ENCODE measurements at places on chromosomes 11 and 22.

- H3K4me3 ChIP-seq, result no peak overlapping the region
- H3K36me3 ChIP-seq, result no peaks in the 10 kb centered on the region
- no peaks in the 10 kb centered on the region for H3K27me3 ChIP-seq
Measured at GRCh38 chr11:34793666-34794065, 122.5 kb downstream of the APIP start.

DNA sequence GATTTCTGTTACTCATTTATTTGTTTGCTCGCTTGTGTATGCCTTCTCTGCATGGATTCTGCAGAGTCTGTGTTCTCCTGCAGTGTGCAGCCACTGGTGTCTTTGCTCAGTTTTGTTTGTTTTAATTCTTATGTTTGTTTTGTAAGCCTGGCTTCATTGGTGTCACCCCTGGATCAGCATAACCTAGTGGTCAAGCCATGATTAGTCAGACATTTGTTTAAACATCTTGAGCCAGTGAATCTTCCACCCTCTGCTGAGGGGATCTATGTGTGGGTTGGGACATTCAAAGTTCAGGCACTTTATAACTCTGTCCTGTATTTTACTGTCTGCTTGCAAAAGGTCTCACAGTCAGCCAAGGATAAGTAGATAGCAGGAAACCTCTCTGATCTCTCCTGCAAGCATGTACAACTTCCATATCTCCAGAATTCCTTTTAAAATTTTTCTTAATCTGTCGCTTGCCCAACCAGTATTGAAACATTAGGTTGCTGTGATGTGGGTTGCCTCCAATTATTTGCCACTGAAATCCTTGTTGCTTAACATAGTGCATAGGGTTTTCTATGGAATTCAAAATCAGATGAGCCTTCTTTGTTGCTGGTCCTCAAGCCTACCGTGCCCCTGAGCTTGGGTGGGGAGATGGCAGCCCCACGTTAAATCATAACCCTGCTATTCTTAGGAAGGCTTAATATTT, 86.8 kb downstream of the KCNQ1OT1 start:
- no peak for DNase-seq
- no peaks in the 10 kb centered on the region for H3K27me3 ChIP-seq

DNA sequence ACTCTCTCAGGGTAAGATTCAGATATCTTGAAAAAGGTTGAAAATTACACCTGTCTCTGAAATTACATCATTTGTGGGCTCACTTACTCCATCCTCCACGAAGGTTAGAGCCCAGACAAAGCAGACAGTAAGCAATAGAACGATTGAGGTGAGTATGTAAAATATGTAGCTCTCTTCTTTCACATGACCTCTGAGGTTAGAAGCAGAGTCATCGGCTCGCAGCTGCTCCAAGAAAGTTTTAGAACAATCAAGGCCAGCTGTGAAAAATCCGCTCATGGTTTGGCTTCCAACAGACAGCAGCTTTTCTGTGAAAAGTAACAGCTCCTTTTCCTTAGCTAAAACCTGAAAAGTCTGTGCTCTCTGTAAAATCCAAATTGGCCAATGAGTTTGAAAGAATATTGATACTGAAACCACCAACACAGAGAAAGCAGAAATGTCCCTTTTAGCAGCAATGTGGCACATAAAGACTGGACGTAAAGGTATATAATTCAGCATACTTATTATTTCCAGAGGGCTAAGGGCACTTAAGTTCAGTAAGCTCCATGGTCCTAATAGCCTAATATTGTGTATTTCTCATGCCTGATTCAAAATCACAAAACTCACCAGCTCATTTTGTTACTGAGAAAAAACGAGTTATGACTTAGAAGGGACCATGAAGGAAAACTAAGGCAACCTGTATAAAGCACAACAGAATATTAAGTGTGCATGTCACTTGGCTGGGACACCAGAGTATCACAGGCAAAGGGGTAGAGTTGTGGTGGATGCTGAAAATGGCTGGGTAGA, 78.2 kb downstream of the FAM76B start:
- no peak for DNase-seq
- peaks cover 9% of the 10 kb centered on the region for H3K4me1 ChIP-seq
- H3K4me3 ChIP-seq, result no peak overlapping the region
- H3K36me3 ChIP-seq, result no peaks in the 10 kb centered on the region

GRCh38 chr22:50606165-50606945, 5.8 kb downstream of the MAPK8IP2 start:
- peaks cover 94% of the 10 kb centered on the region for H3K27me3 ChIP-seq
- no peaks in the 10 kb centered on the region for H3K4me1 ChIP-seq
- no peak for DNase-seq
- no peak overlapping the region for H3K27ac ChIP-seq
- no peaks in the 10 kb centered on the region for H3K36me3 ChIP-seq
- no peak overlapping the region for H3K4me3 ChIP-seq

GRCh38 chr11:119865661-119866156, 136.7 kb upstream of the NECTIN1 start:
- H3K27ac ChIP-seq, result no peak overlapping the region
- DNase-seq, result no peak
- H3K4me3 ChIP-seq, result no peak overlapping the region
- no peaks in the 10 kb centered on the region for H3K4me1 ChIP-seq
- H3K36me3 ChIP-seq, result no peaks in the 10 kb centered on the region

GRCh38 chr22:39457198-39457555, 365 bp downstream of the MGAT3 start:
- DNase-seq, result no peak
- peak overlapping the region; percentile 28 for H3K4me3 ChIP-seq
- peaks cover 9% of the 10 kb centered on the region for H3K4me1 ChIP-seq
- peaks cover 56% of the 10 kb centered on the region for H3K27me3 ChIP-seq
- no peaks in the 10 kb centered on the region for H3K36me3 ChIP-seq

GRCh38 chr11:66956689-66957290, 1.4 kb downstream of the PC start:
- H3K4me3 ChIP-seq, result no peak overlapping the region
- H3K27ac ChIP-seq, result peak overlapping the region; percentile 81
- no peaks in the 10 kb centered on the region for H3K36me3 ChIP-seq
- peaks cover 17% of the 10 kb centered on the region for H3K4me1 ChIP-seq
- no peaks in the 10 kb centered on the region for H3K27me3 ChIP-seq

GRCh38 chr11:36426226-36426848, 83.7 kb downstream of the TRAF6 start:
- no peaks in the 10 kb centered on the region for H3K36me3 ChIP-seq
- H3K4me1 ChIP-seq, result no peaks in the 10 kb centered on the region
- no peaks in the 10 kb centered on the region for H3K27me3 ChIP-seq
- no peak for DNase-seq

- no peaks in the 10 kb centered on the region for H3K4me1 ChIP-seq
- no peaks in the 10 kb centered on the region for H3K27me3 ChIP-seq
- DNase-seq, result no peak
- peaks cover 86% of the 10 kb centered on the region for H3K36me3 ChIP-seq
- no peak overlapping the region for H3K4me3 ChIP-seq
Measured at GRCh38 chr22:35328472-35328885, 28.8 kb downstream of the TOM1 start.

DNA sequence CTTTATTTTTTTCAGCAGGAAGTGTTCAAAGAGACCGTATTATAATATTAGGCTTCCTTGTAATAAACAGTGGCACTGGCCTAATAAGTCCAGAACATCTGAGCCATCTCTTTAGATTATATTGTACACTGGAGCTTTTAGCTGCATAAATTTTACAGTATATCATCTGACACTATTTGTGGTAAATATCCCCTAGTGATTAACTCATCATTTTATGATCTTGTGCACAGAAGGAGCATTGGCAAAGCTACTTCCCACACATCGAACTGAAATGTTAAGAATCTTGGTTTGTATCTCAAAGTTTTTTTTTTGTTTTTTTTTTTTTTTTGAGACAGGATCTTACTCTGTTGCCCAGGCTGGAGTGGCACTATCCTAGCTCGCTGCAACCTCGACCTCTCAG, 162.7 kb downstream of the HIPK3 start:
- DNase-seq, result no peak
- no peak overlapping the region for H3K4me3 ChIP-seq
- H3K4me1 ChIP-seq, result no peaks in the 10 kb centered on the region
- H3K27ac ChIP-seq, result no peak overlapping the region

DNA sequence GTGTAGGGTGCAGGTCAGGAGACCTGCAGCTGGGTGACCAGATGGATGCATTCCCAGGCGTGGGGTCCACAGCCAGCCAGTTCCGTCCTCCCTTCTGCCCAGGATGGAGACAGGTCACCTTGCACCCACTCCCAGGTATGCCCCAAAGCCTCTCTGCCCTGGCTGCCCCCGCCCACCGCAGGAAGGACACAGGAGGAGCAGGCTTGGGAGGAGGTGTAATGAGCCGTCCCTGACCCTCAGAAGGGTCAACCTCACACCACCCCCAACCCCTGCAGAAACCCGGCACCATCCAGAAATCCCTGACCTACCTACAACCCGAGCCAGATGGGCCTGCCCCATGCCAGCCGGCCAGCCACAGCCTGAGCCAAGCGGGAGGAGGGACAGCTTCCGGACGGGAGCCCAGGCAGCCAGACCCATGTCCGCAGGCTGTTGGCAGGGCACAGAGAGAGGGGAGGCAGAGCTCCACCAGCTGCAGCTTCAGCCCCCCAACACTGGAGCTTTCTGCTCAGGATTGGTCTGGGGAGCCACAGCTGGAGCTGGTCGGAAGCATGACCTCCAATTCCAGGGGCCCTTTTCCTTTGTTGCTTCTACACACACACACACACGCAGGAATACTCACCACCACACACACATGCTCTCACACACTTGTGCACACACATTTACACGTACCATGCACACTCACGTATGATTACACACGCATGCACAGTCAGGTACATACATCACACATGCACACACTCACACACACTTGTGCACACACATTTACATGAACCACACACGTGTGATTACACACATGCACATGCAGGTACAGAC, 5.3 kb downstream of the IFITM10 start:
- no peaks in the 10 kb centered on the region for H3K36me3 ChIP-seq
- no peak overlapping the region for H3K4me3 ChIP-seq
- H3K4me1 ChIP-seq, result no peaks in the 10 kb centered on the region
- H3K27me3 ChIP-seq, result no peaks in the 10 kb centered on the region
- no peak for DNase-seq

- H3K27ac ChIP-seq, result no peak overlapping the region
- H3K4me1 ChIP-seq, result no peaks in the 10 kb centered on the region
- DNase-seq, result no peak
- H3K27me3 ChIP-seq, result no peaks in the 10 kb centered on the region
- H3K4me3 ChIP-seq, result no peak overlapping the region
- no peaks in the 10 kb centered on the region for H3K36me3 ChIP-seq
Measured at GRCh38 chr11:88324562-88325345, 12.8 kb downstream of the CTSC start.
